ENCODE measurements at places on chromosomes 2 and 18.

DNA sequence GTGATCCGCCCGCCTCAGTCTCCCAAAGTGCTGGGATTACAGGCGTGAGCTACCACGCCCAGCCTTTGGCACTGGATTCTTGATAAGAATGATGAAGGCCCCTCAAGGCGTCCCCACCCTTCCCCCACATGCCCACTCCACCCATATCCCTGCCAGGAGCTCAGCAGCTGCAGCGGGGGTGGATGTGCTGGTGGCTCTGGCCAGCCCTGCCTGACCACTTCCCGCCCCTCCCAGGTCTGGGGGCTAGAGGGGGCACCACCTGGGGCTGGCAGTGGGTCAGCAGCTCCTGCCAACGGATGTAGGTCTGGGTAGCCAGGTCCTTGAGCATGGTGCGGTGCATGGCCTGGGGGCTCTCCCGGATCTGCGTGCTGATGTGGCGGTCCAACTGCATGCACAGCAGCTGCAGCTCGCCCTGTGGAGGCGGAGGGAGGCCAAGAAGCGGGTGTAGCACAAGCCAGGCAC lies 7.8 kb upstream of the SEMA4C start:
- H3K4me1 ChIP-seq, result peaks cover 11% of the 10 kb centered on the region
- H3K4me3 ChIP-seq, result no peak overlapping the region
- H3K27ac ChIP-seq, result no peak overlapping the region

- H3K27ac ChIP-seq, result no peak overlapping the region
- no peak for DNase-seq
- peak overlapping the region; percentile 86 for H3K4me3 ChIP-seq
- H3K36me3 ChIP-seq, result no peaks in the 10 kb centered on the region
- no peaks in the 10 kb centered on the region for H3K27me3 ChIP-seq
Observed at GRCh38 chr18:35971661-35972196, 750 bp upstream of the RMP24 start.

DNA sequence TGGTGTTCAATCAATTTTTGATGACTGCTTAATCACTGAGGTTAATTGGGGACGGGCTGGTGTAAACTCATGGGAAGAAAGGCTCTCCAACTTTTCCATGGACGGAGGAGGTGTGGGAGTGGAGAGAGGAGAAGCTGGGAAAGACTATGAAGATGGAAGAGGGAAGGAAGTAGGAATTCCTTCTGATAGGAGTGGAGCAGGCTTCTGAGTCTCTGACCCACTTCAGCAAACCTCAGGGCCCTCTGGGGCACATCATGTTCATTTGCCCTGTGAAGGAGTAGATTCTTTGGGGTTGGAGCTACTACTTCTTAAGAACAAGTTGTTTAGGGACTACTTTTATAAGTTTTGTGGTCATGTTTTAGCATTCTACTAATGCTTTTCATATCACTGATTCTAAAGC lies 87.0 kb upstream of the MAP4K3 start:
- peaks cover 6% of the 10 kb centered on the region for H3K4me1 ChIP-seq
- DNase-seq, result no peak
- no peaks in the 10 kb centered on the region for H3K27me3 ChIP-seq
- no peaks in the 10 kb centered on the region for H3K36me3 ChIP-seq
- no peak overlapping the region for H3K4me3 ChIP-seq

- H3K4me1 ChIP-seq, result no peaks in the 10 kb centered on the region
- no peak overlapping the region for H3K4me3 ChIP-seq
- no peaks in the 10 kb centered on the region for H3K36me3 ChIP-seq
Observed at GRCh38 chr2:80624062-80624461, 319.5 kb upstream of the LRRTM1 start.

DNA sequence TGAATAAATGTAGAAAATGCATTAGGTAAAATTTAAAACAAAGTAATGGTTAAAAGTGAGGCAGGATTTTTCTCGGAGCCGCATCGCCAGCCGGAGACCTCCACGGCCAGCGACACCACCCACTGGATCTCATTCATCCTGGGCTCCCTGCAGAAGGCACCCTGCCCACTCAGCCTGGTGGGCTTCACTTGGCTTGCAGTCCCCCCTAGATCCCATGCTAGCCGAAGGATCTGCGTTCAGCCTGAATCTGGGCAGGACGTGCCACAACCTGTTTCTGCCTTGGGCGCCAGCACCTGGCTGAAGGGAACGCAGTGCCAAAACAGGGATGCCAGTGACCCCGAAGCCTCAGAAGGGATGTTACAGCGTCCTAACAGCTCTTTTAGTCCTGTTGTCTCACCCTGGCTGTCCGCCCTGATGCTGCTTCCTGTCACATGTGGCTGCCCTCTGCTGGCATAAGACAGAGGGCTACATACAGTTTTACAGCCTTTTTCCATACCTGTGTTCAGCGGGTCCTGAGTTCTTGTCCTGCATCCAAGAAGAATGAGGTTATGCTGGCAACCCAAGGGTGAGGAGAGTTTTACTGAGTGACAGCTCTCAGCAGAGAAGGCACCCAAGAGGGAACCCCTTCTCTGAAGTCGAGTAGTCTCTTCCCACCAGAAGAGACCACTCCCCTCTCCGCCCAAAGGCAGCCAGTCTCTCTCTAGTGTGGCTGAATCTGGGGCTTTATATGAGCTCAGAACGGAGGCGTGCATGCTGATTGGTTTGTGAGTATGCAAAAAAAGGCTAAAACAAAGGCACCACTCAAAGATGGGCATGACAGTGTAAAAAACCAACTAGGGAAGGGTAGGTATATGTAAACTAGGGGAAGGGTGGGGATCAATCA lies 173.1 kb upstream of the GYPC start:
- H3K4me3 ChIP-seq, result no peak overlapping the region
- H3K27ac ChIP-seq, result no peak overlapping the region
- H3K4me1 ChIP-seq, result no peaks in the 10 kb centered on the region
- DNase-seq, result peak; percentile 3

DNA sequence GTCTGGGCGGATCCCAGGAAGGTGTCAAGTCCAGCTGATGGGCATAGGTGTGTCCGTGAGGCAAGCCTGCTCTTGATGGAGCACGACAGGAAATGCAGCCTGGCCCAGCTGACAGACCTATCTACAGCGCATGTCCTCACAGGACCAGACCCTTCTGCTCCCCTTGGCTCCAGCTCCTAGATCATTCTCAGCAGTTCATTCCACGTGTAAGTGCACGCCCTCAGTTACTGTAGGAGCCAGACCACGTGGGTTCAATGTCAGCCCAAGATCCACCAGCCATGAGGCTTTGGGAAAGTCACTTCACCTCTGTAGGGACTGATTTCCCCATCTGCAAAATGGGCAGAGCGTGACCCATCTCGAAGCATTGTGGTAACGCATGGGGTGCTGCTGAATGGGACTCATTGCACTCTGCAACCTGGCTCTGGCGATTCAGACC lies 47.8 kb downstream of the TMEM17 start:
- no peaks in the 10 kb centered on the region for H3K36me3 ChIP-seq
- H3K4me1 ChIP-seq, result peaks cover 15% of the 10 kb centered on the region
- H3K4me3 ChIP-seq, result no peak overlapping the region
- no peak for DNase-seq
- H3K27me3 ChIP-seq, result no peaks in the 10 kb centered on the region
- no peak overlapping the region for H3K27ac ChIP-seq

DNA sequence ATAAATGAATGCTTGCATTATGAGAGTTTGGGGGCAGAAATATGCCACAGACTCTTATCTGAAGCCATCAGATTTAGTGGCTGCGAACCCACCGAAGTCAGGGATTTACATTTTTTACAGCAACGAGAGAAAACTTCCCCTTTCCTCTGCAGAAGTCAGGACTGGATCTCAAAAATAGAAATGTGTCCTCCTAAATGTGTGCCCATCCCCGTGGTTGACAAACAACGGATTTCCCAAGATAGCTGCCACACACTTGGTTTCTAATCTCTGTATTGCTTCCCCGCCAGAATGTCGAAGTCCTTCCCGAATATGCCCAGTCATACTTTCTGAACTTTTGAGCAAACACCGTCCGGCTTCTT lies 879 bp upstream of the ADAM23 start:
- H3K27ac ChIP-seq, result no peak overlapping the region
- peaks cover 48% of the 10 kb centered on the region for H3K27me3 ChIP-seq
- DNase-seq, result no peak
- no peaks in the 10 kb centered on the region for H3K36me3 ChIP-seq

Data from mesenchymal stem cell (in vitro differentiated cells and primary cell).